ENCODE measurements at places on chromosomes 2 and 18.

DNA sequence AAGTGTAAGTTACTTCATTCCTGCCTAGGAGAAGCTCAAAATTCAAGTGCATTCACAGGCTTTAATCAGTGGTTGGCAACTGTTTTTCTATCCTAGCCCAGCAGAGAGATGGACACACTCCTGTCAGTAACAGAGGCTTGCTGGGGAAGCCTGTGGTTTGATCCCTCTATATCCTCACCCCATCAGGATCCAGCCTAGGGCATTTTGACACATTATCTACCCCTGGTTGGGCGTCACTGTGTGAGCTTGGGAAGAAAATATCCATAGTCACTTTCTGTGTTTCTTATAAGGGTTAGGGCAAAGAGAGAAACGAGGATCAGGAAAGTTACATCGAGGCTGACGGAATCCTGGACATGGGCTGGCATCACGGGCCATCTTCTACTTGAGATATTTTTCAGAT is 10.0 kb downstream of the NT5DC4 start:
- DNase-seq: peak; percentile 26

GRCh38 chr2:136245211-136245610 is 127.3 kb upstream of the CXCR4 start:
- no peak for DNase-seq

DNA sequence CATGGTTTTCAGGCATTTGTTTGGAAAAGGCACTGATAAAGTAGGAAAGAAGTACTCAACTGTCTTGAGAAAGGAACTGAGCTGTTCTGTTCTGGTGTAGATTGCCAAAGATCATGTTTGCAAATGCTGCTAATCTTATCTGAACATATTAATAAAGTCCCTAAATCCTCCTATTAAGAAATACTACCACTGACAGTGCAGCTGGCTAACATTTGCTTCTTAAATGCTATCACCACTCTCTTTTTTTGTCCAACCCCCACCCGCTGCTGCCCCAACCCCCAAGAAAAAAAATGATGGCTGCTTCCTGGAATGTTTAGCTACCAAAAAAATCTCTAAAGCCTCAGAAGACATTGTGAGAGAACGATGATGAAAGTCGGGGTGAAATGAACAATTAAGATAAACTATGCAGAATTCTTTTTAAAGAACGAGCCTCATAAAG is 130.7 kb downstream of the CCBE1 start:
- DNase-seq: peak; percentile 71

DNA sequence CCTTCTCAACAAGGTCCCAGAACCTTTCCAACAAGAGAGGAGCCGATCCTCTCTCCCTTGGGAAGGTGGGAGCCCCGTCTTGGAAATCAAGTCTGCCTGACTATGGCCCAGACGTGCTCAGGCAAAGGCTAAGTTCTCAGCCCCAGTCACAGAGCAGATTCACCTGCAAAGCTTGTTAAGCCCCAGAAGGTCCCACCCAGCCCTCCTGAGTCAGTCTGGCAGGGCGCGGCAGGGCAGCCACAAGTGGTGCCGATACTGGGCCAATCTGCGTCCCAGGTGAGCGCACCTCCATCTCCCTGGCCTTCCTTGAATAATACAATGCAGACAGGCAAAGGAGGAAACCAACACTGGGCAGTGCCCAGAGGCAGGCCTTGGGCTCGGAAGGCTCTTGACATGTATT is 15.0 kb downstream of the CRACDL start:
- DNase-seq: no peak

- DNase-seq: no peak
Observed at GRCh38 chr2:45651415-45652089, at the start of gene PRKCE. PRKCE (plus strand) TSS chr2:45651675.

GRCh38 chr2:109637749-109638570 is 23.8 kb downstream of the SOWAHC start:
- DNase-seq: peak; percentile 45

DNA sequence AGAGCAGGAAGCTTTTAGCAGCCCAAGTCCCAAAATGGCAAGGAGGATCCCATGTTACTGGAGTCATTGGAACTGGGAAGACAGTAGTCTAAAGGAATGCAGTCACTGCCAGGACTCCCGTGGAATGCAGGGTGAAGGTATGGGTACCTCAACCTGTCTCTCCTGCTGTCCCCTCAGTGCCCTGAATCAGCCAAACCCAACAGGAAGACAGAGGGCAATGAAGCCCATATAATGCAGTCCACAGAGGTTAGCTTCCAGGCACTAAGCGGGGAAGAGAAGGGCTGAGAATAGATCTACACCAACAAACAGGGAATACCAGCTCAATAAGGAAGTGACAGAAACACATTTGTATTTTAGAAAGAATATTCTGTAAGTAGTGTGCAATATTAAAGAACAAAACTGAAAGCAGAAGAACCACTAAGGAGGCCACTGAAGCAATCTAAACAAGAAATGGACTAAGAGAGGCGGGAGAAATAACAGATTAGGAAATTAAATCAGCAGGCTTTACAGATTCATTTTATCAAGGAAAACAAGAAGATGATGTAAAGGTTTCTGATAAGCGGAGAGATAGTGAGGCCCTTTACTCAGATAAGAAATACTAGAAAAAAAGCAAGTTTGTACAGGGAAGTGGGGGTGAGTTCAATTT is 8.3 kb downstream of the NEMP2 start:
- no peak for DNase-seq

- no peak for DNase-seq
Observed at GRCh38 chr18:31241900-31242409, 76.0 kb upstream of the DSG1 start.

DNA sequence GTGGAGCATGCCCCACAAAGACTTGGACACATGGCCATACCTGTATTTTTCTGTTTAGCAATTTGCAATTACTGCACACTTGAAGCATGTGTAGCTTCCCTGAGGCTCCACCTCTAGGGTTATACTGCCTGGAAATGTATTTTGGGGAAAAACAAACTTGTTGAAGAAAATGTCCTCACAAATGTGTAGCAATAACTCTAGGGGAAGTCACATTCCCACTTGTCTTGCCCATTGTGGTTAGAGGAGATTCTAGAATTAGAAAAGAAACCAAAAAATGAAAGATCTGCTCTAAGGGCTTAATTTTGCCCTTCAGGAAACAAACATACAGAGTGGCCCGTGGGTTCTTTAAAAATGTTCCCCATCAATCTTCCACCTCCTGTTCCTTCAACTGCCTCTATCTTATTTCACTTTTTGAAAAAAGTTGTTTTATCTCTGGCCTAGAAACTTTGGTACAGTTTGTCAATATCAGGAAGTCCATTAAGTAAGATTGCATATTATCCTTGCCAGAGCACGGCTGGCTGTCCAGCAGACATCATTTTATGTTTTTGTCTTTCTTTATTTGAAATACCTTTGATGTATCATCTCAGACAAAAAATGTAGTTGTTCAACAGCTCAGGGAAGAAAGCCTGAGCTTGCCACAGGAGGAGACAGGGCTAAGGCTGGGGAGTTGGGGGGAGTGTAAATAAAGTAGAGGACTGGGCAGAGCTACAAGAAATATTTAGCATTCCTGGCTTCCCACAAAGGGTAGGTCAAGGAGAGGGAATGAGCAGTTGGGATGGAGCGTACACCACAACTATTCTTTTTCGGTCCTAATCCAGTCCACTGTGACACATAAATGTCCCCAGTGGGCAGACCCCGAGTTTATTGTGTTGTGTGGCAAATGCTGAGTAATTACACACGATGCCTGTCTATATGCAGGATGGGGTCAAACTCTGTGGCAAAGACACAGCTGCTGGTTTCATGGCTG is 96.8 kb upstream of the CDC42EP3 start:
- DNase-seq: peak; percentile 99

DNA sequence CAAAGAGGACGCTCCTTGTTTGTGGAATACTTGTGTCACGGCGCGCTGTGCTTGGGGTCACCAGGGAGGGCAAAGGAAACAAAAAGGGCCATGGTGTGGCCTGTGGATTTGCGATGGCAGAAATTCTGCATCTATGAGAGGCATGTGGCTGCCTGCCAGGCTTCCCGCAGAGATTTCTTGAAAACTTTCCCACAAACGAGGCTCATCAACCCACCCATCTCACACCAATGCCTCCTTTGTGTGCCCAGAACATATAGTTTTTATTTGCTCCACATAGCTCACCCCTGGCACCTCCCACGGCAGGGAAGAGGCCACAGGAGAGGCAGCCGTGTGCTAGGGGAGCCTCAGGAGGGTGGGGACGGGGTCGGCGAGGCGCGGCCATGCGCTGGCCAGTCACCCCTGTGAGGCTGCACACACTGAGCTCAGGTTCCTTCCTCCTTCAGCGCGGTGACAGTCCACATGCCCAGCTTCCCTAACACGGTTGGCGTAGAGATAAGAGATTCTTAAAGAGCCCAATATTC is 100.3 kb downstream of the MBP start:
- DNase-seq: no peak

- no peak for DNase-seq
Observed at GRCh38 chr2:129479892-129480291, 499.6 kb upstream of the RAB6C start.

- DNase-seq: no peak
Observed at GRCh38 chr2:149894226-149894625, 306.7 kb upstream of the MMADHC start.

DNA sequence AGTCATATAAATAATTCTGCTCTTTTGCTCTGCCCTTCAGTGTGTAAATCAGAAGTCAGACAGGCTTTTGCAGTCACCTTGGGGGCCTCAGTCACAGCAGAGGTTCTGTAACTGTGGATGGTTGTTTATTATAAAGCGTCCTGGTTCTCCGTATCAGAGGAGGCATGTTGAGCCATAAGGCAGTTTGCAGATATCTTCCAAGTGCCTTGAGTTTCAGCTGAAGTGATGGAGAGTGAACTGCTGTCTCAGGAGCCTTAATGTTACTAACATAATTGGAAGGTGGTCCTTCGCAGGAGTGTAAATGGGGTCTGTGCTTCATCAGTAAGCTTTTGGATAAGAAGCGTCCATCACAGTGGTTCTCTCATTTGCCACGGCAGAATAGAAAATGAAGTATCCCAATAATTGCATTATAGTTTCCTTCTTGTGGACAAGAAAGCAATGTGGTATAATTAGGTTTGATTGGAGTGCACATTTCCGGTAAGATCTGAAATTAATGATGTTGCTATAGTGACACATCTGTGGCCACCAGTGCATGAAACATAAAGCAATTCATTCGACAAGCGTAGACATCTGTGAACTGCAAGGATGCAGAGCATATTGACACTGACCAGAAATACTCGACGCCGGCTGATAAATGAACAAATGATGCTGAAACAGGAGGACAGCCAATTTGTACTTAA is 112.5 kb upstream of the NFATC1 start:
- DNase-seq: no peak

- DNase-seq: peak; percentile 82
Observed at GRCh38 chr18:70390371-70391090, 101.7 kb downstream of the SOCS6 start.

- DNase-seq: no peak
Observed at GRCh38 chr18:6561016-6561415, 146.3 kb upstream of the L3MBTL4 start.

Measured in EH (cell line).